Stimulated activated CD4-positive, alpha-beta T cell treated with anti-CD3 and anti-CD28 coated beads, Interleukin-15, amount 100 ng/mL, for 48 hours (primary cell): ENCODE measurements at places on chromosomes 12 and 14.

GRCh38 chr12:44441155-44441554, 435.0 kb downstream of the NELL2 start:
- no peak for DNase-seq

- DNase-seq, result no peak
Observed at GRCh38 chr14:104732931-104733681, 9.1 kb downstream of the ADSS1 start.

- peak; percentile 33 for DNase-seq
Observed at GRCh38 chr14:61476754-61477410, 155.5 kb downstream of the PRKCH start.

- no peak for DNase-seq
Observed at GRCh38 chr12:13586361-13586760, 389.8 kb downstream of the EMP1 start.

- no peak for DNase-seq
Observed at GRCh38 chr12:52132754-52133161, 53.3 kb downstream of the SMIM41 start.

GRCh38 chr12:89349814-89350213, 2.5 kb downstream of the DUSP6 start:
- no peak for DNase-seq

DNA sequence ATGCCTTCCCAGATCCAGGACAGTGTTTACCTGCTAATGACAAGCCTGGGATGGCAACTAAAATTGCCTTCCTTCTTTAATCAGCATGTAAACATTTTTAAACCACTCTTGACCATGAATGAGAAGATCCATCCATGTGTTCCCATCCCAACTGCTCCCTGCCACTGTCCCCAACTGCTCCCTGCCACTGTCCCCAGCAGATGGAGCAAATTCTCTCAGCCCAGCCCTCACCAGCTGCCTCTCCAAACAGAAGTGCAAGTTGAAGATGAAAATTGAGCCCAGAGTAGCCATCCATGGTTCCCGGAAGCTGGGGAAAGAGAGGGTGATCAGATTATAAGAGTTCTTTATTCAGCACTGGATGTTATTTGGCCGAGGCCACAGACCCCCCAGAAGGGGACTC, 133.1 kb downstream of the SLC15A4 start:
- DNase-seq, result no peak
